ENCODE measurements at places on chromosomes 7 and 10.
A peak's percentile ranks its signal among the peaks of the same experiment; 100 is the strongest.

GRCh38 chr10:102868911-102869257, 386 bp upstream of the AS3MT start:
- no peak for DNase-seq

GRCh38 chr7:7164591-7164990, 17.8 kb upstream of the C1GALT1 start:
- DNase-seq: no peak

- peak; percentile 45 for DNase-seq
These were observed 19.7 kb downstream of the ESYT2 start for GRCh38 chr7:158809596-158809995.

DNA sequence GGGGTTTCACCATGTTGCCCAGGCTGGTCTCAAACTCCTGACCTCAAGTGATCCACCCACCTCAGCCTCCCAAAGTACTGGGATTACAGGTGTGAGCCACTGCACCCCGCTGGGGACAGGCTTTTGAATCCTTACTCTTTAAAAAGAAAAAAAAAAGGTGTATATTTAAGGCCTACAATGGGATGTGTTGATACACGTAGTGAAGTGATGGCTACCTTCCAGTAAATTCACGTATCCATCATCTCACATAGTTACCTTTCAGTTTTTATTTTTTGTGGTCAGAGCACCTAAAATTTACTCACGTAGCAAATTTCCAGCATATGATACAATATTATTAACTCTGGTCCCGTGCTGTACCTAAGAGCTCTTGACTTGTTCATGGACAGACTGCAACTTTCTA, 119.5 kb upstream of the INSYN2A start:
- DNase-seq: no peak

DNA sequence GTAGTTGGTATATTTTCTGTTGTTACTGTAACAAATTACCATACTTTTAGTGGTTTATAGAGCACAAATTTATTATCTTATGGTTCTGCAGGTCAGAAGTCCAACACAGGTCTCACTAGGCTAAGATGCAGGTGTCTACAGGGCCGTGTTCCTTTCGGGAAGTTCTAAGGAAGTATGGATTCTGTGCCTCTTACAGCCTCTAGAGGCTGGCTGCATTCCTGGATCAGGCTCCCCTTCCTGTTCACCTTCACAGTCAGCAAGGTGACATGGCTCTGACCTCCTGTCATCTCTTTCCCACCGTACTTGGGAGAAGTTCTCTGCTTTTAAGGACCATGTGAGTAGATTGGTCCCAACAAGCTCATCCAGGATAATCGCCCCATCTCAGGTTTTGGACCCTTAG, 37.3 kb downstream of the BMPR1A start:
- no peak for DNase-seq

DNA sequence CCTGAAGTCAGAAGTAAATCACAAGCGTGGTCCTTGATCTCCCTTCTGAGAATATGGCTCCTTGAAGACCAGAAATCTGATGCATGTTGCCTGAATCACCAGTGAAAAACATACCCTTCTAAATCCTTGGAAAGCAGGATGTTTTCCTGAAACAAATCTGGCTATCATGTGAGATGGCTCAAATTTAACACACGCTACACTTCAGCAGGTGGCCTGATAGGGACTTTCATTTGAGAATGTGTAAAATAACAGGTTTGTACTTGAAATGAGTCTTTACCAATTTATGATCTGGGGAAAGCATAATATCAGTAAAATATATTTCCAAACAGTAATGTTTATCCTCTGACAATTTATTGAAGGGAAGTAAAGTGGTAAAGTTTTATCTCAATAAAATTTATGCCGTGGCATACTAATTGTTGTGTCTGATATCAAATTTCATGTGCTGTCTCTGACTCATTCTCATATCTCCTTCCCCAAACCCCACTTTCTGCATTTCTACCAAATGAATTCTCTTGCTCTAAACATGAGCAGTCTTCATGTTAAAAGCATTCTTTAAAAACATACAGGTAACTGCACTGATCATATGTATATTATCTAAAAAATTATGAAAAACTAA, 17.4 kb downstream of the CYP3A4 start:
- DNase-seq: no peak

GRCh38 chr10:91409069-91409868, 875 bp upstream of the HECTD2 start:
- peak; percentile 80 for DNase-seq

DNA sequence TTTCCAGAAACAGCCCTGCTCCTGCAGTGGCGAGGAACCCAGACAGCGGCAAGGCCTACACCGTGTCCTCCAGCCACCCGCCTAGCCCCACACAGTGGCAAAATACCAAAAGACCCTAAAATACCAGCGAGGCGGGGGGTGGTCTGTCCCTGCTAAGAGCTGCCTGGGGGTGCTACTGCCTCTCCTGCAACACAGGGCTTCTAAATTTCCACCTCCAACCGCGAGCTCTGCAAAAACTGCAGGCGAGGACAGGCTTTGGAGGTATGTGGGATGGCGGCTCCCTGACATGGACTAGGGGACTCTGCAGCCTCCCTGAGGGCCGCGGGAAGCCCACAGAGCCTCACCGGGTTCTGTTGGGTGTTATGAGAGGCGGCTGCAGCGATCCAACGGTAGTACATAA, 122.3 kb downstream of the WDR37 start:
- no peak for DNase-seq

GRCh38 chr7:131606346-131607290, 50.2 kb upstream of the PODXL start:
- DNase-seq: no peak

- DNase-seq: no peak
These were observed 20.3 kb upstream of the TIAL1 start for GRCh38 chr10:119616882-119617570.

- no peak for DNase-seq
These were observed 7.9 kb upstream of the ARPC1B start for GRCh38 chr7:99366646-99367045.

DNA sequence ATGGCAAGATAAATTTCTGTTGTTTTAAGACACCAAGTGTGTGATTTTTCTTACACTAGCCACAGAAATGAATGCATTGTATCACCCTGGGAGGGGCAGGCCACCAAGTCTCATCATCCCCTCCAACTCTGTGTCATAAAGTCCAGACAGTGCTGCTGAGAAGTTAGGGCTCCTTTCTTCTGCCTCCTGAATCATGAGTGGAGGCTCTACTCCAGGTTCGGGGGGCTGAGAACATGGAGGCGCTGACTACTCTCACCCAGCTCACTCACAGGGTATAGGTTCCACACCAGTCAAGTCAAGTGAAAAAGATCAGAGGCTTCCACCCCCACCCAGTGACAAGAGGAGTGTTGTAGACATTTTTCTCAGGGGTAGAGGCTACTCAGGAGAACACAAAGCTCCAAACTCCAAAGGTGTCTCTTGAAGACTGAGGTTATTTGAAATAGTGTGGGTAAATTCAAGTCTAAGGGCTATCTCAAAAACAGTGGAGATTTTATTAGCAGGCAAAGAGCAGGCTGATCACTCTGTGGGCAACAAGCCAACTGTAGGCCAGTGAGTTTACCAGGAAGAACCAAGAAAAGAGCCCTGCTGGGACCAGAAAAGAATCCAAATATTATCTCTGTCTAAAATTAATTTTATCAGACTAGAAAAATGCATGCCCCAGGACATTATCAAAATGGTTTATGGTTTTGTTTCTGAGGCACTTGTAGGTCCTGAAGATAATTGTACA, 118.6 kb upstream of the RET start:
- DNase-seq: no peak

DNA sequence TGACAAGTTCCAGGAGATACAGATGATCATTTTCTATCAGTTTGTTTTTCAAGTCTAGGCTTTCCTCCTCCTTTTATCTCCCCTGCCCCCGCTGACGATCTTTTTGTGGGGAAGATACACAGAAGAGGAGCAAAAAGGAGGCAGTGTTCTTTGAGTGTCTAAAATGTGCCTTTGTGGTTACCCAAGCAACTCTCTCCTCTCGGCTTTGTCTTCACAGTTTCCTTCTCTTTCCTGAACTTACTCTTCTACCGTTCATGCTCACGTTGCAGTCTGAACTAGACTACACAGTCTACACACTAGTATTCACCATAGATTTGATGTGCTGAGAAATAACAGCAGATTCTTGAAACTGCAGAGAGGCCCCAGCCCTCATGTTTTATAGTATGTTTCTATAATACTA, 23.6 kb downstream of the CEP41 start:
- DNase-seq: no peak

DNA sequence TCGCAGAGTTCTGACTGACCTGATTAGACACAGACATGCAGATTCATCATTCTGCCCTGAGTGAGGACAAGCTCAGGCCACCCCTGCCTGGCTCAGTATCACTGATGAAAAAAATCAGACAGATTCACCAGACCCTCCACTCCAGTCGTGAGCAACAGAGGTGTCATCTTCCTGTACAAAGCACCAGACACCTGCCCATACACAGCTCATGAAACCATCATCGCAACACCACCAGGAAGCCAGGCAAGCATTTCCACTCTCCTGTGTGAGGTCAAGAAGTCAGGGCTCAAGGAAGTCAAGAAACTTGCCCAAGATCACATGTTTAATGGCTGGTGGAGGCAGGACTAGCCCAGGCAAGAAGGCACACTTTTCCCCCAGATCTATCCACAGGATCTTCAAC, 163.0 kb downstream of the CALN1 start:
- DNase-seq: no peak

- no peak for DNase-seq
These were observed 63.8 kb upstream of the SEM1 start for GRCh38 chr7:96773483-96773882.

GRCh38 chr7:29453021-29453420, 110.6 kb upstream of the PRR15 start:
- DNase-seq: no peak

GRCh38 chr10:5858811-5859210, 30.9 kb downstream of the ANKRD16 start:
- no peak for DNase-seq

DNA sequence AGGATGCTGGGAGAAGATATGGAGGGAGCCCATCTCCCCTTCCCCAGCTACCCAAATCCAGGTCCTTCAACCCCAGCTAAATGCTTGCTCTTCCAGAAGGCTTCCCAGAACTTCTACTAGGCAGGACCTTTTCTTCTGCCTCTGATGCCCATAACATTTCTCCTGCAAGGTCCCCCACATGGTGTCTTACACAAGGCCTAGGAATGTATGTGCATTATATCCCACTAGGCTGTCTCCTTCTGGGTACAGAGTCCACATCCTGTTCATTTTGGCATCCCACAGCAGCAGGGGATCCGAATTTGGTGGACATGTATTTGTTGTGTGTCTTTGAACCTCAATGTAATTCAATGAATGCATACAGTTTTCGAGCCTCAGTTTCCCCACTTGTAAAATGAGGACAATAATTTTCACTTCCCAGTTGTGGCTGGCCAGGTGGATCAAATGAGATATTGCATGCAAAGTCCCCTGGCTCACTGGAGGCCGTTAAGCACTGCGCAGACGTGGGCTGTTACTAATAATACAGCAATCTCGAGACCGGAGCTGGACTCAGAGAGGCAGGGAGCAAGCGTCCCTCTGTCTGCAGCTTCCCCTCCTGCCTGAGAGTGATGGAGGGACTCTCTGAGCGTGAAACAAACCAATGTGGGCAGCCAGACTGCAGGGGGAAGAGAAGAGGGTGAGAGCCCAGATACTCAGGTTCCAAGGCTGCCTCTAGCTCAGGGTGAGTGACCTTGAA, 18.6 kb upstream of the YWHAG start:
- peak; percentile 36 for DNase-seq

DNA sequence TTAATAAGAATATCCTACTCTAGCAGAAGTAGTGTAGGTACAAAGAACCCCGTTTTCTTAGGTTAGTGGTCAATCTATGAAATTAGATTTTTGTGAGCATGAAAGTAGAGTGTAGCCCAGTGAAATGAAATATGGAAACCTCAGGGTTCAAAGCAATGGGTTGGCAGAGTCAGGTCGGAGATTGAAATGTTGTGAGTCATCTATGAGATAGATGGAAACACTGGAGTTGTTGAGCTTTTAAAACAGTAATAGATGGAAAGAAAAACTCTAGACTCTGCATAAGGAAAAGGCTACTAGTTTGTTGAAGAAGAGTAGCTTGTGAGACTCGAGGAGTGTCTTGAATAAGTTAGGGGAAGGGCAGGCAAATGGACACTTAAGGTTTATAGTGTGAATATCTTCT, 251.9 kb downstream of the EXOC4 start:
- peak; percentile 53 for DNase-seq

GRCh38 chr7:109663806-109664205, 1094.1 kb downstream of the DNAJB9 start:
- no peak for DNase-seq

DNA sequence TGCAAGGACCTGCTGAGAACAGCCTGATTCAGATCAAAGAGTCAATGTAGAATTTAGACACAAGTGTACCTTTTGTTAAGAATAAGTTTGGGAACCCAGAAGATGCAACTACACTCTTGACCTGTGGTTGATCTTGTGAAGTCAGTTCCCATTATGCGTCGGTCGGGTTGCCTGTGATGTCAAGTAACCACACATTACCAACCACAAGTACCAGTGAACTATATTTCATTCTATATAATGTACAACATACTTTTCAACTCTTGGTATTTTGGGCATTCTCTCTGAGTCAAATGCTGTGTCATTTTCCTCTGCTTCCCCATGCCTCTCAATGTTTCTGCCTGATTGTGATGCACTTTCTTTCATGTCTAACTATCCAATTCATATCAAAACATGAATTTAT, 426.2 kb downstream of the ETV1 start:
- DNase-seq: no peak
